ENCODE measurements at places on chromosomes 7 and 10.

DNA sequence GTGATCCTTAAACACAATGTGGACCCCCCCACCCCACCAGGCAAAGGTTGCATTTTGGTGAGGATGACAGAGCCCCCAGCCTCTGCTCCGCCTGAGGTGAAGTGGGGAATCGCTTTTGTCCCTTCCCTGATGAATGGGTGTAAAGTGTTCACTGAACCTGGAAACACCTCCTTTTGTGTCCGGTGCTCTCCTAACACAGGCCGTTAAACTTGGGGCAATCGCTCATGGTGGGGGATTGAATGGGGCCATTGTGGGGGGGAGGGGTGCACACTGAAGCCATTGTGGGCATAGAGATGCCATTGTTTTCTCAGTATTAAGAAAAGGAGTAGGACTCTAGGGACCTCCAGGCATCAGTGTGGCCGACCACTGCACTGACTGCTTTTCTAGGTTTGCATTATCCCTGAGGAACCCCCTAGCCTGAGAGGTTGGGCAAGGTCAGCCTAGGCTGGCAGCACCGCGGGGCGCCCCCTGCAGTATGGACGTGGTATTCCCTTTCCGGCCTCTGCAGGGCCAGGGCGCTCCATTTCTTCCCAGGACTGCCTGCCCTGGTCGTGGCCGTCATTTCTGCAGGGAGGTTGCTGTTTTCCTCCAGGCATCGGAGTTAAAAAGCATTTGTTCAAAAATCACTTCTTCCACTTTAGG, 158.3 kb downstream of the TCF7L2 start:
- no peak for DNase-seq

DNA sequence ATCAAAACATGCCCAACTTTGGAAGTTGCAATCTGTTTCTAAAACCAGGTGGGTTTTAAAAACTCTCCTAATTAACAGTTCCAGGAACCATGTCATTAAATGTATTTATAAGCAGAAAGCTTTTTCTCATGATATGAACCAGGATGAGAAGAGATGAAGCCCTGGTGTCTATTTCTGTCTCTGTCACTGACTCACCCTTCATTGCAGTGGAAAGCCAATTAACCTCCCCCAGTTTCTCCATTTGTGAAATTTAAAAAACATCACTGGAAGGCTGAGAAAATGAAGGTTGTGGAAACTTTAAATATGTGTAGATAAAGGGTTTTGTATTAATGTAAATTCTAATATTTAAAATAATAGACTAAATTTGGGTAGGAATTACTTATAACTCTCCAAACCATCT, 1088.0 kb downstream of the SORCS1 start:
- DNase-seq = no peak

GRCh38 chr10:46525177-46525823, 31.2 kb downstream of the GPRIN2 start:
- DNase-seq = no peak

DNA sequence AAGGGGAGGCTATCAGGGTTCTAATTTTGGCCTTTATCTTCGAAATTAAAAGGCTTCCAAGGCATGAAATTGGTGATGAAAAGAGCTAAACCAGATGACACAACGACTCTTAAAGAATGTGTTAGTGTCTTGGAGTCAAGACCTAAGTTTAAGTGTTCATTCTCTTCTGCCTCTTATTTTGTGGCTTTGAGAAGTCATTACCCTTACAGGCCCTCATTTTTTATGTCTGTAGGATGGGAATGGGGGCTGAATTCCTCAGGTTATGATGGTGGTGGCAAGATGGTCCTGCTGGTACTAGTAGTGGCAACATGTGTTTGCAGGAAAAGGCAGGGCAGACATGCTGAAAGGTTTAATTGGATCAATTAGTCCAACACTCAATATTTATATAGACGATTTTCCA, 15.4 kb downstream of the TAS2R60 start:
- no peak for DNase-seq

GRCh38 chr7:41491883-41492471, 210.9 kb downstream of the INHBA start:
- DNase-seq = no peak

- peak; percentile 96 for DNase-seq
These were observed 2.0 kb downstream of the ZMIZ1 start for GRCh38 chr10:79070606-79071395.

GRCh38 chr10:49598986-49599385, 11.1 kb upstream of the SLC18A3 start:
- DNase-seq = no peak

GRCh38 chr10:99917963-99918825, 91.6 kb downstream of the DNMBP start:
- DNase-seq = no peak

DNA sequence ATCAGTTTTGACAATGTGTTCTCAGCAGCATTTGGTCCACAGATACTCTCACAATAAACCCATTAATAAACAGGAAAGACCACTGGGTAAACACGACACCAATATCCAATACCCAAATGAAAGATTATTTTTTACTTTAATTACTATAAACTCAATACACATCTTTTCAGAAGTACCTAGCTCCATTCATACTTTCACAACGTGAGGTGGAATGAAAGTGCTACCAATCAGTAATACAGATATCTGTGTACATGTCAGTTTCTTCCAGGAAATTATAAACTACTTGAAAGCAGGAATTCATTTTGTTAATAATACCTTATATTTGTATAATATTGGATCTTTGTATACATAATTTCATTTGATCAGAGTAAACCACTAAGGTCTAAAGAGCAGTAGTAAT, 11.9 kb downstream of the CDK6 start:
- DNase-seq = no peak

GRCh38 chr10:96390460-96390864, 31.7 kb upstream of the OPALIN start:
- peak; percentile 8 for DNase-seq

- no peak for DNase-seq
These were observed 104.2 kb downstream of the ADK start for GRCh38 chr10:74255214-74255613.

DNA sequence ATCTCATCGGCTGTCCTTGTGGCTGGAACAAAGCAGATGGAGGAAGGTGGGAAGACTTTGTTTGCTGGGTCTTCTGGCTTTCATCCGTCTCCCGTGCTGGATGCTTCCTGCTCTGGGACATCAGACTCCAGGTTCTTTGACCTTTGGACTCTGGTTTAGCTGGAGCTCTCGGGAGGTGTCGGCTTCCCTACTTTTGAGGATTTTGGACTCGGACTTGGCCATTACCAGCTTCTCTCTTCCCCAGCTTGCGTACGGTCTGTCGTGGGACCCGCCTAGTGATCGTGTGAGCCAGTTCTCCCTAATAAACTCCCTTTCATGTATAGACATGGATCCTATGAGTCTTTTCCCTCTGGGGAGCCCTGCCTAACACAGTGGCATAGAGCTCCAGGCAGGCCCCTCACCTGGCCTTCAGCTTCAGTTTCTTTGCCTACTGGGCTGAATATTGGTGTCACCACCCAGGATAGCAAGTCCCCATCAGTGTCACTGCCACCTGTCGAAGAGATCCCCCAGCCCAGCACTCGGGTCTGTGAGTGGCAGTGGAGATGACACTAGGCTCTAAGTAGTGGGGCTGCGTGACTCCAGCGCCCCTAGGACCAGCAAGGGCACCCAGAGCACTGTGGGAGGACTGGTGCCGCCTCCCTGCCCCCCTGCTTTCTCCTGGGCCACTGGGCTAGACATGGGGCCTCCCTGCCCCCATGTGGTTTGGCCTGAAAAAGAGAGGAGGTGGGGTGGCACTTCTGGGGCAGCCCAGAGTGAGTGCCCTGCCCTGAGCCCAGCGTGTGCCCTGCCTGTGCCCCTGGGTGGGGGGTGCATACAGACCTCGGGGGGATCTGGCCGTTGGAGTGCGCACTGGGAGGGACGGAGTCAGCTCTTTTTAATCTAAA, 135.6 kb downstream of the LHPP start:
- DNase-seq = no peak

DNA sequence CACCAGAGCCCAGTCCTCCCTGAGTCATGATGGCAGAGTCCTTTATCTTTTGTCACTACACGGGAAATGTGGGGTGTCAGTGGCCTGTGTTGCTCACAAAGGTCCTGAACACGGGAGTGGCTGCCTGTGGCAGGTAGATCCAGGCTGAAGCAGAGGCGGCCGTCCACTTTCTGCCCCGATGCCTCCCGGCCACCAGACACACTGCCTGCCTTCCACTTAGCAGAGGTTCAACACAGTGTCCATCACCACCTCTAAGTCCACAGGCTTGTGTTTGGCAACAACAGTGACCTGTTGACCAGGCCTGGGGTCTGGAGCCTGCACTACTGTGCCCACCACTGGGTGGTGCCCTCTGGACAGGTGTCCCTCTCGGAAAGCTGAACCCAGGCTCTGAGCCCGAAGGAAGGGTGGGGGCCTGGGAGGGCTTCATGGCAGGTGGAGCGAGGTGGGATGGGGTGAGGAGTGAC, 49.9 kb upstream of the CAMK2B start:
- DNase-seq = no peak

GRCh38 chr10:12042409-12042796, 206 bp downstream of the UPF2 start:
- DNase-seq = no peak

DNA sequence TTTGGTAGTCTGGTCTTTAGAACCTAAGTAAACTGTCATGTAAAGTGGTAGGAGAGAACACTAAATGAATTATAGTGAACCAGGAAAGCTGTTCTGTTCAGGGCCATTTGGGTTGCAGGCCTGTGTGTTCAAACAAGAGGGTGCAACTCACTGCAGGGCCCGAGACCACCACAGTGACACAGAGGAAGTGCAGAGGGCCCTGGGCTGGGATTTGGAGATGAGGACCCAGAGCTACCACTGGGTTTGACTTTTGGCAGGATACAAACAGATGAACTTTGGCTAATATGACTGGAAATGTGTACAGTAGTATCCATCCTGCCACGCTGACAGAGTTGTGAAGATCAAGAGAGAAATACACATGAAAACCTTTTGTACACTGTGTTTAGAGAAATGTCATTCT, 9.8 kb downstream of the MMP21 start:
- no peak for DNase-seq

GRCh38 chr7:122260336-122260735, 44.2 kb downstream of the FEZF1 start:
- no peak for DNase-seq

DNA sequence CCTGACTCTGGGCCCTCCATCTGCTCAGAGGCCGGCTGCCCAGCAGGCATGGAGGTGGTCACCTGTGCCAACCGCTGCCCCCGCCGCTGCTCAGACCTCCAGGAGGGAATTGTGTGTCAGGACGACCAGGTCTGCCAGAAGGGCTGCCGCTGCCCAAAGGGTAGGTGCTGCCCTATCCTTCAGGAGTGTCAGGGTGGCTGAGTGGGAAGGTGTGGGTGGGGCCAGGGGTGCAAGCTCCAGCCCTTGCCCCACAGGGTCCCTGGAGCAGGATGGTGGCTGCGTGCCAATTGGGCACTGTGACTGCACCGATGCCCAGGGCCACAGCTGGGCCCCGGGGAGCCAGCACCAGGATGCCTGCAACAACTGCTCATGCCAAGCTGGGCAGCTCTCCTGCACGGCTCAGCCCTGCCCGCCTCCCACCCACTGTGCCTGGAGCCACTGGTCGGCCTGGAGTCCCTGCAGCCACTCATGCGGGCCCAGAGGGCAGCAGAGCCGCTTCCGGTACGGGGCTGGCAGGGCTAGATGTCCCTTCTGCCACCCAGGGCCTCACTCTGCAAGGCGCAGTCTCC, 17.5 kb upstream of the ZNF862 start:
- no peak for DNase-seq
